Esophagus squamous epithelium (tissue), 5 donors: ENCODE measurements at places on chromosomes 2 and 18. TPM values are rescaled to one million over a fixed set of nuclear protein-coding genes. Genes with fewer than 3 reads are reported as not detected.

GRCh38 chr2:86414996-86415395 is 26.2 kb upstream of the KDM3A start:
- no peak for DNase-seq
- no peak overlapping the region for H3K4me3 ChIP-seq
- no peaks in the 10 kb centered on the region for H3K27me3 ChIP-seq
- H3K4me1 ChIP-seq = peaks cover 27% of the 10 kb centered on the region
- no peak overlapping the region for H3K27ac ChIP-seq
- no peaks in the 10 kb centered on the region for H3K36me3 ChIP-seq

DNA sequence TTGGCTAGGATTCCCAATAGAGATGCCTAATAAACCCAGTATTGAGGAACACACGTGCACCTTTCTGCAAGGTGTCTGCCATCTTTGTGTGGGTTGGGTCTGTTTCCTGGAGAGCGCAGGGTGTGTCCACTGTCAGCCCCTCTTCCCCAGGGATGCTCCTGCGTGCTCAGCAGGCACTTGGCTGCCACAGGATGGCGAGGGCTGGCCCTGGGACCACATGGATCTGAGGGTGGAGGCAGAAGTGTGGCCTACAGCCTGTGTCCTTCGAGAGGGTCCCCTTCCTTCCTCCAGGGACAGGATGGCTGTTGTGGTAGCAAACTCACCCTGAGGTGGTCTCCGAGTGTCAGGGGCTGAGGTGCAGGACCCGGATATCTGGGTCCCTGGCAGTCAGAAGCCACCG is 78.0 kb upstream of the PXDN start:
- H3K4me1 ChIP-seq = peaks cover 12% of the 10 kb centered on the region
- no peak overlapping the region for H3K27ac ChIP-seq
- H3K36me3 ChIP-seq = no peaks in the 10 kb centered on the region
- no peaks in the 10 kb centered on the region for H3K27me3 ChIP-seq

DNA sequence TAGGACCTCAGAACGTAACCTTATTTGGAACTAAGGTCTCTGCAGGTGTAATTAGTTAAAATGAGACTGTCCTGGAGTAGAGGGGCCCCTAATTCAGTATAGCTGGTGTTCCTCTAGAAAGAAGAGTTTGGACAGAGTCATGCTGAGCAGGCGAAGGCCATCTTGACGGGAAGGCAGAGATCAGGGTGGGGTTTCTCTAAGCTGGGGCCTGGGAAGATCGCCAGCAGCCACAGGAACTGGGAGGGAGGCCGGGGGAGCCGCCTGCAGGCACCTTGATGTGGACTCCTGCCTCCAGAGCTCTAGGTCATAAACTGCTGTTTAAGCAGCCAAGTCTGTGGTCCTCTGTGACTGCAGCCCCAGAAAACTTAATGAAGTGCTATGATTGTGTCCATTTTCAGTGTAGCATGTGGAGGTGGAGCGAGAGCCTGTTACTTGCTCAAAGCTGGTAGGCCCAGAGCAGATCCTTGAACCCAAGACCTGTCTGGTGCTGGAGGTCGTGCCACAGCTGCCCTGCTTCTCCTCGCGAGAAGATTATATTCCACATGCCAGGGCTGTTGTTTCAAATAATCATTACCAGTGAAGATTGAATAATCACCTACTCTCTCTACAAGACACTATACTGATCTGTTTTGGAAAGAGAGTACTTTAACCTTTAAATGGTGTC is 105.7 kb downstream of the TPO start:
- DNase-seq = no peak
- no peak overlapping the region for H3K27ac ChIP-seq
- H3K4me3 ChIP-seq = no peak overlapping the region
- no peaks in the 10 kb centered on the region for H3K36me3 ChIP-seq

PPIL3 gene
- total RNA-seq = 31.5 TPM

GCG gene
- total RNA-seq = not detected

RND3 gene
- 163 TPM for total RNA-seq

SP9 gene
- not detected for total RNA-seq

DNA sequence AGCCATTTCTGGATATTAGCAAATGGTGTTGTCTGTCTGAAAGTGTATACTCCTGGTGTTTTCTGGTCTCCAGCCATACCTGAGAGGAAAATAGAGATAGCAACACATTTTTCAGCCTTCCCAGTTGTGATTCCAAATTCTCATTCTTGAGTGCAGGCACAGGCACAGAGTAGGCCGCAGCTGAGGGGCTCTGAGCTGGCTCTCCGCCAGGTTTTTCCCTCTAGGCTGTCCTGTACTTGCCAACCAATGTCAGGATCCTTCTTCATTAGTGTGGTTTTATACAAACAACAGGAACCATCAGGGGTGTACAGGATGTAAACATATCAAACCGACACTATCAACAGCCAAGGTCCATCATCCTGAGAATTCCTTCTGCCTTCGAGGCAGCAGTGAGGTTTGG is 1733.6 kb upstream of the CELF4 start:
- no peak for DNase-seq
- H3K4me3 ChIP-seq = no peak overlapping the region
- no peak overlapping the region for H3K27ac ChIP-seq
- H3K27me3 ChIP-seq = no peaks in the 10 kb centered on the region
- H3K36me3 ChIP-seq = no peaks in the 10 kb centered on the region
- no peaks in the 10 kb centered on the region for H3K4me1 ChIP-seq

DNA sequence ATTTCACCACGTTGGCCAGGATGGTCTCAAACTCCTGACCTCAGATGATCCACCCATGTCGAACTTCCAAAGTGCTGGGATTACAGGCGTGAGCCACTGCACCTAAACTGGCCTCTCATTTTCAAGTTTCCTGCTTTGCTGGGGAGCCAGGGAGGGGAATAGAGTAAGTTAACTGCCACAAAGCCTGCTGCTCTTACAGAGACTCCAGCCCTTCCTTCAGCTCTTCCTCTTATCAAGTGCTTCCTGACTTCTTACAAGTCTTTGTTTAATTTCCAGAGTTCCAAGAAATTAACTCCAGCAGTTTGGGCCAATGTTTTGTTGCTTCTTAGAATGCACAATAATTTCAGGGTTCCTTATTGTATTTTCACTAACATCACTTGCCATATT is 24.3 kb upstream of the UBE2F start:
- H3K36me3 ChIP-seq = no peaks in the 10 kb centered on the region
- no peak overlapping the region for H3K27ac ChIP-seq
- H3K4me1 ChIP-seq = no peaks in the 10 kb centered on the region

DNA sequence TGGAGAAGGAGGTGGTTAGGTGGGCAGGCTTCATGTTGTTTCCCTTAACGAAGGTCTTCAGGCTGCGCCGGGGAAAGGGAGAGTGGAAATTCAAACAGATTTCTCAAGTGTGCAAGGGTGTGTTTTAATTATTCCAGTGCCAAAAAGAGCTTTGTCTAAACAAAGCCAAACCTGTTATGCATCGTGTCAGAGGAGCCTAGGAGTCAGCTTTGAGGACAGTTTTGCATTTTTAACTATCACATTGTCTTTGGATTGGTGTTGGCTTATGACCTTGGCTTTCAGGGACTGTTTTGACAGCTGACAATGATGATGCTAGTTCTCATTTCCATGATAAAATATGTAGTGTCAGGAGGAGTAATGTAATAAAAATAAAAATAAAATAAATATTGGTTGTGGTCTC is 144.8 kb downstream of the LDLRAD4 start:
- no peaks in the 10 kb centered on the region for H3K4me1 ChIP-seq
- no peak overlapping the region for H3K4me3 ChIP-seq
- no peaks in the 10 kb centered on the region for H3K27me3 ChIP-seq
- no peak overlapping the region for H3K27ac ChIP-seq

DNA sequence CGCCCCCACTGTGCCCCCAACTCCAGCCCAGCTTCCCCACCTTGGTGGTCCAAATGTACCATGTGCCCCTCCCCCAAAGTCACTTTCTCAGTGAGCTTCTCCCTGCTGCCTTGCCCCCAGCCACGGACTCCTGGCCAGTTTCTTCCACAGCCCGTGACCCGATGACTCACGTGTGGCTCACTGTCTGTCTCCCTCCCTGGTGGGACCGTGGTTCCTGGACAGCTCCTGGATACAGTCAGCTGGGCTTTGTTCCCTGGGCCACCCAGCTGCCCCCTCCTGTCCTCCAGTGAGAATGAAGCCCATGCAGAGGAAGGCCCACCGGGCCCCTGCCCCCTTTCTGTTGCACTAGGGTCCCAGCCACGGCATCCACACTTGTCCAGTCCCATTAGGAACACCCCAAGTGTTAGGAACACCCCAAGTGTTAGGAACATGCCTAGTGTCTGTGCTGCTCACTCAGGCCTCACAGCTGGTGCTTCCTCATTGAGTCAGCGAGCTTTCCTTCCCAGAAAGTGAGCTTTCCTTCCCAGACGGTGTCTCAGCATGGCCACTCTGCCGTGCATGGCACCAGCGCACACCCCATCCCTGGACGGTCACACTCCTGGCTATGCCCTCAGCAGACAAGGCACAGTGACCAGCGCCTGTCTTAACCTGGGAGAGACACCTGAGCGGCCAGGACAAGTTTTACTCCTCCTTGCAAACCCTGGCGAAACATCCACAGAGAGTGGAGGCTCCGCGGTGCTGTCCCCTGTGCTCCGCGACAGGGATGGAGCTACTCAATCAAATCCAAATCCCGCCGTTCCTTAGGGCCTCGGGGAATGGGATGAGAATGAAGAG is 44.8 kb upstream of the CTDP1 start:
- no peak overlapping the region for H3K4me3 ChIP-seq
- H3K36me3 ChIP-seq = no peaks in the 10 kb centered on the region
- no peaks in the 10 kb centered on the region for H3K4me1 ChIP-seq
- H3K27ac ChIP-seq = no peak overlapping the region
- no peak for DNase-seq
